Uterus (tissue), 4 donors: ENCODE measurements at places on chromosomes 3 and 15. TPM values are rescaled to one million over a fixed set of nuclear protein-coding genes. Genes with fewer than 3 reads are reported as not detected.
A peak's percentile ranks its signal among the peaks of the same experiment; 100 is the strongest.

DNA sequence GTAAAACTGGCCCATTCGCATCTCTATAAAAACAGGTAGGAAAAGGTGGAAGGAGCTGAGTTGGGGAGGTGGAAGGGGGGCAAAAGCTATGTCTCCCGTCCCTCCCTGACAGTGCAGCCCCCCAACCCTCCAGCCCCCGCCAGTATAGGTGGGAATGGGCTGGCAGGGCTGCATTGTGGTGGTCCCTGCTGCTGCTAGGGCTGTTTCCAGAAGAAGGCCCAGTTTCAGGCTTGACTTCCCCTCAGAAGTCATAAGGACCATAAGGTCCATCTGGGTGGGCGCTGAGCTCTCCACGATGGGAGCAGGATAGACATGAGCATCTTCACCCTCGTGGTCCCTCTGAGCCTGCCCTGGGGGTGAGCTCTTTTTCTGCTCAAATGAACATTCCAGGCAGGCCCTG, 44.2 kb downstream of the APBA2 start:
- no peak for DNase-seq

- no peak for DNase-seq
Observed at GRCh38 chr3:53708001-53708621, 138.1 kb downstream of the CHDH start.

The GHSR gene
- not detected for total RNA-seq

DNA sequence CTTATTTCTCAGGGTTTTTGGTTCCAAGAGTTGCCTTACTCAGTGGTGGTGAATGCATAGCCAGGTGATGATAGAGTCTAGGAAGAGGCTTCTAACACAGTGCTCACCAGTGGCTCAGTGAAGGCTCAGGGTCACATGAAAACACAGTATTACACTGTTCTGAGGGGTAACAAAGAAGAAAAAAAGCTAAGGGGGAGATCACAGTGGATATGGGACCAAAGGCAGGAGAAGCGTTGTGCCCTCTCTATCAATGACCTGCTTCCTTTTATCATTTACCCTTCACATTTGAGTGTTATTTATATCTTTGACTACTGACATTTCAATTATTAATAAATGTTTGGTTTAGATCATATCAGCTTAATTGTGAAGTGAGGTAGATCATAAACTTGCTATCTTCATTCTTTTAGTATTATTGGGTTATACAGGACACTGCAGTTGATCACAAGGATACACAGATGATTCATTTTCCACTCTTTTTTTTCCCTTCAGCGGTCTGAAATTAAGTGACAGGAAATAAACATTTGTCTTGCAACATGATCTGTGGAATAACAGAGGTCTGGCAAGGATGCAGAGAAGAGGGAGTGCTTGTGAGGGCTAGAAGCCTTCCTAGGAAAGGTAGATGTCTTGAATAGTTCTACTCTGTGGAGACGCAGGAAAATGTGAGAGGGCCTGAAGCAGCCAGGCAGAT, 171.7 kb downstream of the C3orf38 start:
- DNase-seq = no peak

The DUOX1 gene
- total RNA-seq = 0.26 TPM

The MKRN3 gene
- total RNA-seq = 0.29 TPM

- DNase-seq = no peak
Observed at GRCh38 chr3:86257955-86258641, 732.9 kb downstream of the VGLL3 start.

The DHX30 gene
- 37.9 TPM for total RNA-seq

- no peak for DNase-seq
Observed at GRCh38 chr15:58535337-58535736, 103.5 kb downstream of the LIPC start.

DNA sequence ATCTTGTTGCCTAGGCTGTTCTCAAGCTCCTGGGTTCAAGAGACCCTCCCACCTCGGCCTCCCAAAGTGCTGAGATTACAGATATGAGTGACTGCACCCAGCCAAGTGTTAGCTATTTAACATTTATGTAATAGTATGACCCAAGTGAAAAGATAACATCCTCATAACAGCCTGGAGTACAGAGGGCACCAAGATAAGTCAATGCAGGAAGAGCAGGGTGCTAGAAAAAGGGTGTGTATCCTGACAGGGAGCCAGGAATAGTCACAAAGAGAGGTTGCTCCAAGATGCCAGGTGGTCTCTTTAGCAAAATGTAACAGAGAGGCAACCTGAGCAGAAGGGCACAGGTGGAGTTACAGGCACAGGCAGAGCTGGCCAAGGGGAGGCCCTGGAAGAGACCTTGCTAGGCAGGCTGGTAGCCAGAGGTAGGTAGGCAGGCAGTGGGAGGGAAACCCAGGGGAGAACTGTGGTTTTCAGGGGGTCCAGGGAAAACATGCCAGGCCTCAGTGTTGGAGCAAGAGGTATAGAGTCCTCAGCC, 277.4 kb downstream of the ERC2 start:
- DNase-seq = no peak

DNA sequence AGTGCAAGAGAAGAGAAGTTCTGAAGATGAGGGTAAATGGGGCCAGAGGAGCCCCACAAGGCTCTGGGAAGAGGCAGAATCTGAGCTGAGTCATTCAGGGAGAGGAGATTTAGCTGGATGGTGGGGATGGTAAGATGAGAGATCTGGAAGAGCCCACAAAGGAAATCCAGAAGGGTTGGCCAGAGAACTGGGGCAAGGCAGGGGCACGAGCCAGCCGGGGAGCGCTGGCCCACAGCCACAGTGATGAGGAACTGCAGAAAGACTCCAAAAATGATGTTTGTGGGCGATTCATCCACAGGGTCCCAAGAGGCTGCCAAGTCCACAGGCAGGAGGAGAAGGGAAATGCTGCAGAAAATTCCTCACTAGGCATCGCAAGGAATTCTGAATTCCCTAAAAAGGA, 75.9 kb upstream of the ATP2B2 start:
- DNase-seq = peak; percentile 22

DNA sequence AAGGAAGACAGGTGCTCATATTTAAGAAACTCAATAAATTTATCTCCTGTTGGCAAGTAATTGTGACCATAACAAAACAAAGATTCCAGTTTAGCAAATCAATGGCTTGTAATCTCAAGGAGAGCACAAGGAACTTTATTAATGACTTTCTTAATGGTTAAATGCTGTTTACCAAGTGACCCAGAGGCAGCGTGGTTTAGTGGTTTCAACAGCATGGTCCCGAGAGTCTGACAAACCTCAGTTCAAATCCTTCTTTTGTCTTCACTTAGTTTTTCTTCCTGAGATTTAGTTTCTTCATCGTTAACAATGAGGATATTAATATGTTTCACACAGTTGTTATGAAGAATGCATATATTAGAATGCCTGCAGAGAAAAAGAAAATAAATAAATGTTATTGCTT, 212.6 kb downstream of the KCNMB2 start:
- DNase-seq = no peak

The STRIT1 gene
- not detected for total RNA-seq

GRCh38 chr3:88219138-88219792, 69.5 kb downstream of the C3orf38 start:
- no peak for DNase-seq

The GOLGA6B gene
- total RNA-seq = not detected

DNA sequence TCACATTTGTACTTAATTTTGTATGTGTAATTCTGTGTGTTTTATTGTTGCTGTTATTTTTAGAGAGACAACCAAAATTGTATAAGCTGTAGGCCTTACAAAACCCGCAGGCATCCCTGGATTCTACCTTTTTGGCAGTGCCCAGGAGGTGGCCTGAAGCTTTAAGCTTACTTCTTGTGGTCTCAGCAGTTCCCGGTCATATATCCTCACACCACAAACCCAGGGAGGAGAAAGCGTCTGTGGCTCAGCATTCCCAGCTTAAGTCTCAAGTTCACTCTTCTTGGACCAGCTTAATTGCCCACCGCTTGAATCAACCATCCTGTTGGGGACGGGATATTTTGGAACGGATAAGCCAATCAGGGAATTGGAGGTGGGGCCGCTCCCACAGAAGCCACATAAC, 36.7 kb downstream of the C2CD4A start:
- no peak for DNase-seq

The SMCO1 gene
- not detected for total RNA-seq

- DNase-seq = no peak
Observed at GRCh38 chr3:181712553-181713279, 991 bp downstream of the SOX2 start.

GRCh38 chr3:32240159-32240545, 1.7 kb downstream of the CMTM8 start:
- no peak for DNase-seq

- DNase-seq = no peak
Observed at GRCh38 chr15:73589766-73590165, 43.4 kb downstream of the NPTN start.

GRCh38 chr3:29430558-29430971, 149.7 kb downstream of the RBMS3 start:
- no peak for DNase-seq

- no peak for DNase-seq
Observed at GRCh38 chr3:127744875-127745274, 72.1 kb downstream of the ABTB1 start.

DNA sequence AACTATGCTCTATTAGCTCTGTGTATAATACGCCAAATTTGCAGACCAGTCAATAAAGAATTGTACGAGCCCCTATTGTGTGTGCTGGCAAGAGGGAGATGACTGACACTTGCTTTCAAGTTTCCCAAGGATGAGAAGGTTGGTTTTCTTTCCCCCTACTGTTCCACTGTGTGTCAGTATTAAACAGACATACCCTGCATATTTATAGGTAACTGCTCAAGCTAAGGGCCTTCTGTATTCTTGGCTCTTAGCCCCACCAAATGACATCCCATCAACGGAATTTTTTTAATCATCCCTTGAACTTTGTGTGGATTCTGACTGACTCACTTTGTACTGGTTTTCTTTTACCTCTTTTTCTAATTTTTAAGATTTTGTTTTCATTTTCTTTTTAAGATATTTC, 60.6 kb upstream of the GYG1 start:
- DNase-seq = no peak

GRCh38 chr3:167940241-167940640, 155.5 kb downstream of the GOLIM4 start:
- DNase-seq = no peak

- DNase-seq = no peak
Observed at GRCh38 chr3:106578911-106579310, 710.1 kb upstream of the CBLB start.

GRCh38 chr15:52735231-52736089, 54.7 kb downstream of the ONECUT1 start:
- peak; percentile 68 for DNase-seq

The IP6K1 gene
- total RNA-seq = 44.1 TPM

The TEX55 gene
- not detected for total RNA-seq

The KCNMB3 gene
- 0.26 TPM for total RNA-seq

DNA sequence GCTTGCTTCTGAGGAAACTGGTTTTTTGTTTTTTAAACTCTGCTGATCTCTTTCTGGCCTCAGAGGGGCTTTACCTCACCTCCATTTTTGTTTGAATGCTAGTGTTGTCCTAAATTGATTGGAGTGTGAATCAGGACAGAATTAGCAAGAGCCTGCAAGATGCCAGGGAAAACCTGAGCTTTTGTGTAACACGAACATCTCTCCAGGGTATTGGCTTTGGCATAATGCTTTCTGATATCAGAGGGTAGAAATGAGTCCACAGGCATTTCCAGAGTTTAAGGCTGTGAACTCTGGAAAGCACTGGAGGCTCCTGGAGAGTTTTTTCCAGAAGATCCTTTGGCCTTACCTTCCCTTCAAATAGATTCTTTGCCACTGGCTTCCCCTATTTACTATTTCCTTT, 87.1 kb downstream of the WDR76 start:
- DNase-seq = no peak

The CMTM7 gene
- 12.7 TPM for total RNA-seq

DNA sequence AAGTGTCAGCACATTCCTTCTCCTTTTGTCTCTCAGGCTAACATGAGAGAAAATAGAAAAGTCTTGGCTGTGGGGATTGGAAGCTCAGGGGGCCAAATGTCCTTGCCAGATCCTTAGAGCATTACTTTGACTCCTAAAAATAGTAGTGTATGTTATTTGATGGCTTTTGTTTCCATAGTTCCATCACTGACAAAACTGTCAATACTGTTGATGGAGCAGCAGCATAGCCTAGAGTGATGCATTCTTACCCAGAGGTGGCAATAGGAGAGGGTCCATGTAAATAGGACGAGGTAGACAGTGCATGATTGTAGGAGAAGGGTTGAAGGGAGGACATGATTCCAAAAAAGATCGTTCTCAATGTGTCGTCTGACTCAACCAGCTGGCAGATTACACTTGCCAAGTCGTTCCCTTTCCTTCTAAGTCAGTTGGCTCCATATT, 282.7 kb upstream of the TPRG1 start:
- DNase-seq = no peak

- DNase-seq = no peak
Observed at GRCh38 chr3:166829896-166830295, 550.2 kb downstream of the ZBBX start.

GRCh38 chr3:122984007-122984406, 43.6 kb downstream of the SEMA5B start:
- DNase-seq = no peak

The TMEM42 gene
- 2.6 TPM for total RNA-seq

DNA sequence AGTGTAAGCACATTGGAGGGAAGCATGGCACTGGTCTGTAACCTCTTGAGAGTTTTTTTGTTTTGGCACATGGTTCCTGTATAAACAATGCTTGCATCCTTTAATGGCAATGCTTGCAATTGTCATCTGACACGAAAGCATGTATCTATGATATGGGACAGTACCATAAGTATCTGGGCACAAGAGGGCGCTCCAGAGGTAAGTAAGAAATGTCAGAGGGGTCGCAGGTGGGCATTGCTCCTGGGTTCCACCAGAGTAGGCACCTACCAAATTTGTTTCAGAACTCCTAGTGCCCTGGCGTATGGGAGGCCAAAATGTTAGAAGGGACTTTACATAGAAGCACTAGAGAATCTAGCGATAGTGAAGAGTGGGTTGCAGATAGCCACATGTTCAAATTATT, 58.7 kb upstream of the BCHE start:
- DNase-seq = no peak

- DNase-seq = no peak
Observed at GRCh38 chr3:128276577-128277183, 123.4 kb downstream of the EEFSEC start.

GRCh38 chr3:36919439-36920160, 25.3 kb downstream of the TRANK1 start:
- DNase-seq = no peak

- DNase-seq = no peak
Observed at GRCh38 chr15:60326824-60327654, 70.7 kb downstream of the ANXA2 start.

GRCh38 chr15:81666839-81667238, 292.8 kb upstream of the TMC3 start:
- DNase-seq = no peak

DNA sequence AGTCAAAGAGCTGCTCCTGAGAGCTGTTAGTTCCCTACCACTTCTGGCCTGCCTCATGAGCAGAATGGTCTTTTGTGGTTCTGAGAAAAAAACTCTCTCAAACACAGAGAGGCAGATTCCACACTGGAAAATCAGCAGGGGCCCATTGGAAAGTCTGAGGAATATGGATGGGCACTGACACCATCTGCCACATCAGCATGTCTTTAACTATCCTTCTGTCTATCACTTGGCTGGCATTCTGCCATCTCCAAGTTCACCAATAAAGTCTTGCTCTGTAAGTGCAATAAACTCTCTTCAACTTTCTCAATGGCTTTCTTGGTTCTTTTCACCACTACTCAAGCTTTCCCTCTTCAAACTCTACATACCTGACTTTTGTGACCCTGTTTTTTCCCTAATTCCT, 101.3 kb upstream of the GALNT15 start:
- no peak for DNase-seq

- DNase-seq = no peak
Observed at GRCh38 chr3:100830931-100831330, 121.6 kb downstream of the TFG start.

GRCh38 chr3:43905157-43905556, 214.4 kb downstream of the ABHD5 start:
- DNase-seq = no peak

The DENND4A gene
- total RNA-seq = 27.1 TPM

- DNase-seq = no peak
Observed at GRCh38 chr3:114449271-114450007, 155.6 kb downstream of the TIGIT start.
